NCI-H226 (cell line): ENCODE measurements at places on chromosomes 1 and 21.

GRCh38 chr1:147585640-147586383 lies 44.5 kb downstream of the BCL9 start:
- no peak for DNase-seq

DNA sequence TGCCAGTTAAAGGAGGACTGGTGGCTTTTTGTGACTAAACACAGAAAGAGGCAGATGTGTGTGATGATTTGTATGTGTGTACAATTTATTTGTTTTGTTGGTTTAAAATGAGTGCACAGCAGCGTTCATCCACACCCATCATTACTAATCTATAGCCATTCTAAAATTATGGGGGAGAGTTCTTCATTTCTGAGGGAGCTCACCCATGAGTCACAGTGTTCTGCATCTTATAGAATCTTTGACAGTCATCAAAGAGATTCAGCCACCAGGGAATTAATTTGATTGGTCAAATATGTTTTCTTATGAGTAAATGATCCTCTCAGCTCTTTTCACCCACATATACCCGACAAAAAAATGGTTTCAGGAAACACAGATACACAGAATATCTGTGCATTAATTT lies 147.9 kb downstream of the GREM2 start:
- no peak for DNase-seq

DNA sequence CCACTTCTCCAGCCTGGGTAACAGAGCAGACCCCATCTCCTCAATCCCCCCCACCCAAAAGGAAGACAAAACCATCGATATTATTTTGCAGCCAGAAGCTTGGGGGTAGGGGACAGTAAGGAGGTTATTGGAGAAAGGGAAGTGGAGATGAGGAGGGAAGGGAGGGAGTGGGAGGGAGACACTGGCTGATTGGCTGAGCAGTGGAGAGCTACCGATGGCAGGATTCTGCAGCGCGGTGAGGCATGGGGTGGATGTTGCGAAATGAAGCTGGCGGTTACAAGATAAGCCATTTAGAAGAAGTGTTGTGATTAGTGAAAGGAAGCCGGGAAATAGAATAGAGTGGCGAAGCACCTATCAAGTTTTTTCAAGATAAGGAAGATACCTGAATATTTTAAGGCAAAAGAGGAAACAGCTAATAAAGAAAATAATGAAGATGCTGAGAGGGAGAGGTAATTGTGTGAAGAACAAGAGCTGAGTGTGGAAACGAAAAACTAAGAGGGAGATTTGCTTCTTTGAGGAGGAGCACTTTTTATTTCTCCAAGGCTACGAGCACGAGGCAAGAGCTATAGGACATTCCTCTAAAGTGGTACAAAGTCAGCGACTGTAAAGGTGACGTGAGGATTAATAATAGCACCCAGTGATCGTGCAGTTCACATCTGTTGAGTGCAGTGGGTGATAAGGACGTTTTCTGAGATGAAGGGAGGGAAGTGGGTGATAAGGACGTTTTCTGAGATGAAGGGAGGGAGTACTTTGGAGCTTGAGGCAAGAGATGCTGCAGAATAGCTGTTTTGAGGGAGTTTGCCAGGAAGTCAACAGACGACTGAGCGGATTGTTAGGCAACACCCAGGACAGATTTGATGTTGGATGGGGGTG lies 103.2 kb upstream of the KIF26B start:
- DNase-seq, result peak; percentile 86

GRCh38 chr1:226648421-226648820 lies 90.7 kb downstream of the ITPKB start:
- no peak for DNase-seq

DNA sequence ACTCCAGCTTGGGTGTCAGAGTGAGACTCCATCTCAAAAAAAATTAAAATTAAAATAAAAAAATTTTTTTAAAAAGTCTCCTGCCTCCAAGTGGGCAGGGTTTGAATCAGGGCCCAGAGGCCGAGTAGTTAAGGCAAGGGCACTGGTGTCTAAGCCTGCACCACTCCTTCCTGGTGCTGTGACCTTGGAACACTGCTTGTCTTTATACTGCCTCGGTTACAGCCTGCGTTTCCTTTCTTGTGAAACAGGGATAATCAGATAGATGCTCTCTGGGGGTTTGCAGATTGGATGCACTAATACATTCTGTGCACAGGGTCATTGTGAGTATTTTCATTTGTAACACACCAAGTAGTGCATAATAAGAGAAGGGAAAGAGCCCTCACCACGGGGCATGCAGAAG lies 58.4 kb upstream of the EFHD2 start:
- DNase-seq, result no peak

GRCh38 chr21:35976481-35976880 lies 83.8 kb downstream of the SETD4 start:
- no peak for DNase-seq

- no peak for DNase-seq
Measured at GRCh38 chr1:11355559-11356475, 82.8 kb downstream of the UBIAD1 start.

- DNase-seq, result no peak
Measured at GRCh38 chr1:11188858-11189451, at the start of gene ANGPTL7. Gene ANGPTL7 (plus strand): TSS chr1:11189355. CDS start chr1:11189580, 225 bp downstream.

DNA sequence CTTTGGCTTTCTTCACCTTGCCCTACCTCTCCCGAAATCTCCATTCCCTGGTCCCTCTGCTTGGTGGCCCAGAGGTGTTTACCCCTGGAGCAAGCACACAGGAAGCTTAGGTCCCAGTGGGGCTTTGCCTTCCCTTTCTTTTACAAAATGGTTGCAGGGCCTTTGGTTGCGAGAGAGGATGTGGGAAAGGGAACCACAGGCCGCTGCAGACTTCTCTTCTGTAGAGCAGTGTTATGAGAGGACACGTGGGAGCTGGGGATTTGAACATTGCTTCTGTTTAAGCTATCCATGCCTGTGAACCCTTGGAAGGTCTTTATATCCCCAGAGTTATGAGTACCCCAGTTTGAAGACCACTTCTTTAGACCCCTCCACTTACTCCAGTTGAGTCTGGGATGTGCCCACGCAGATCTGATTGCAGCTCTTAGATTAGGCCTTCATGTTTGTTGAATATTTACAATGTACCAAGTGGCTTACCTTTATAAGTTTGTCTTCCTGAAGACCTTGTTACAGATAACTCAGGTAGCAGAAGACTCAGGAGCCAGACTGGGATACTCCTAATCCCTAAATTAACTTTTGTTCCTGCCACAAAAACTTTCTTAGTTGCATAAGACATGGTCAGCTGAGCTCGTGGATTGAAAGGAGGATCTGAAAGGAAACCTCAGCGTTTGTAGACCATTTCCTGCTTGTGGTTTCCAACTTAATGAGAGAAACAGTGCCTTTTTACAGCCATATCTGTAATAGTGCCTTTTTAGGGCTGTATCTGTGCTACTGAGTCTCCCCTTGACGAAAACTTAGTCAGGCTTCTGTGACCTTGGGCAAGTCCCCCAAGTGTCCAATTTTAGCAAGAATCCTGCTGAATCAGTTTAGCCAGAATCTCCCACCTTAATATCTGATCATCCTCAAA lies 21.9 kb upstream of the IVNS1ABP start:
- peak; percentile 26 for DNase-seq

- DNase-seq, result peak; percentile 32
Measured at GRCh38 chr1:65958561-65959350, 166.1 kb downstream of the PDE4B start.

DNA sequence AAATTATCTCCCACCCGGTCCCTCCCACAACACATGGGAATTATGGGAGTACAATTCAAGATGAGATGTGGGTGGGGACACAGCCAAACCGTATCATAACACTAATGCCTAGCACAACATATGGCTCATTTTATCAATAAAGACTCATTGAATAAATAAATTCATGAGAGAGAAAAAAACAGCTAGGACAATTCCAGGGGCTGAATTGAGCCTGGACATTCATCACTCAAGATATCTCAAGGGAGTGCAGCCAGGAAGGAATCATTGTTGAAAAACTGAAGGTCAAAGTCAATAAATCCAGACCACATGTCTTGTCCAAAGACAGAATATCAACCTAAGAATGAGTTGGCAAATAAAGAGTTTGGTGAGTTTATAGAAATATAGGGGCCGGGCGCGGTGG lies 644.1 kb downstream of the PLPP3 start:
- DNase-seq, result no peak

DNA sequence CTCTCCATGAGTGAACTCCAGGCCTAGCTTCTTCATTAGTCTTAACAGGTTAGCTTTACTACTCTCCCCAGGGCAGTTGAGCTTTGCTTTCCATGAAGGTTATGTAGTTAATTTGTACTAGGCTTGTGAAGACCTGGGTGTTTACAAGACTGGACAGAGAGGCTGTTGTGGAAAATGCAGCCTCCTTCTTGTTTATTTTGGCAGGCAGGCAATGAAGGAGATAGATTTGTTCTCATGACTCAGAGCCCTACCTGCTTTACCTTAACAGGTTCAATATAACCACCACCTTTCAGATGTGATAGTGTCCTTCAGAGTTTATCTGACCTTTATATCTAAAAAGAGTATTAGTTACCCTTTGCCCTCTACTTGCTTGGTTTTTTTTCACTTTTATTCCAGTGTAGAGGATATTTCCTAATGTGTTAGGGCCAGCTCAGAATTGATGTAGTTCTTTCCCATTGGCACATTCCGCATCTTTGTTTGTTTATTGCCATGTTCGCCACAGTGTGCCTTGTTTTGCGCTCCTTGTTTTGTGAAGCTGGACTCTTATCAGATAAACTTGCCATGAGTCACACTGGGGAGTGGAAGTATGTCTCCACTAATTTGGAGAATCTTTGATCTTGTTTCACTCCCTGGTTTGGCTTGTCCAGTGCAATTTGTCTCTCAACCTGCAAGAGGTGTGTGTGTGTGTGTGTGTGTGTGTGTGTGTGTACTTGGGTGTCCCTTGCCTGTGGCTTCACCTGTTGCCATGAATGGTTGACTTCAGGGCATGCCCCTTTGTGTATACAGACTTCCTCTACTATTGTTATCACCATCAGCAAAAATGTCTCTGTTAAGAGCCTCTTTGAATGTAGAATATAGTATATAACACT lies 87.4 kb upstream of the MACF1 start:
- peak; percentile 50 for DNase-seq

GRCh38 chr1:17265162-17265561 lies 16.3 kb downstream of the PADI3 start:
- no peak for DNase-seq

DNA sequence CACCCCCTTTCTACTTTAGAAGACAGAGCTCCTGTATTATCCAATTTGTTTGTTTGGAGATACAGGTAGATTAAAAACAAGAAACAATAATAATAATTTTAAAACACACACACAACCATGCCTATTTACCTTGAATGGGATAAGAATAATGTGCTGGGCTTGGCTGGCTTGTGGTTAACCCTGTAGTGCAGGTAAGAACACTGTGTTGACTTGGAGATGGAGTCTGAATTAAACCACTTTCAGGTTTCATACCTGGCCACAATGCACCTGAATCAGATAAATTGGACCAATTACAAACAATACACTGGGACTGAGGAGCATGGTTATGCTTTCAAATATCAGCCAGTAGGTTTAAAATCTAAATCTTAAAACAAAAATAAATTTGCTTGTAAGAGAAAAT lies 60.8 kb downstream of the EYA3 start:
- DNase-seq, result no peak

DNA sequence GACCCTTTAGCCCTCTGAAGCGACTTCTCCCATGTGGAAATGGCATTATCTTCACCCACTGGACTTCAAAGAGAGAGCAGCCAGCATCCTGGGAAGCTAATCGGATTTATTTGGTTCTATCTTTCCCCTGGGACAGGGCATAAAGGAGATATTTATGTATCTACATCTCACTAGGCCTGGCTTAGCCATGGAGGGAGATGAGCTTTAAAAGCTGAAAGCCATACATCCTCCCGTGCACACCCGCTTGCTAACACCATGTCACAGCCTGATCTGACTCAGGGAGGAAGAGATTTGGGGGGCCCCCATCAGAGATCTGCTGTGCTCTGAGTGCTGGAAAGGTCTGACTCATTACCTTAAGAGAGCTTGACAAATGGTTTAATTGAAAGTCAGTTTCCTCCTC lies 155.9 kb downstream of the PLXNA2 start:
- no peak for DNase-seq

- DNase-seq, result no peak
Measured at GRCh38 chr1:156460525-156460924, 40.0 kb downstream of the MEF2D start.

DNA sequence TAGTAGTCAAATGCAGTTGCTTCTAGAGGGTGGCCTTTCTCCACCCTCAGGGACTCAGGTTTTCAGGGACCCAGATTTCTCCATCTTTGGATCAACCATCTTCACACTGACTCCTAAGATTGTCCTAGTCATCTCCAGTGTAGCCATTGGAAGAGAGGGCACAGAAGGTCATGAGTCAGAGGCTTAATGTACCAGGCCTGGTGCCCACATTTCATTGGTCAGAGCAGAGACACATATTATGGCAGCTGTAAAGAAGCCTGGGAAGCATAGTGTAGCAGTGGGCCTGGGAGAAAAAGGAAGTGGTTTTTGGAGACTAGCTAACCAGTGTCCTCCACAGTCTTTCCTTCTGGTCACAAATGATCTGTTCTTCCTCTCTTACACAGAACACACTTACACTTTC lies 122.5 kb downstream of the GIPC2 start:
- no peak for DNase-seq

DNA sequence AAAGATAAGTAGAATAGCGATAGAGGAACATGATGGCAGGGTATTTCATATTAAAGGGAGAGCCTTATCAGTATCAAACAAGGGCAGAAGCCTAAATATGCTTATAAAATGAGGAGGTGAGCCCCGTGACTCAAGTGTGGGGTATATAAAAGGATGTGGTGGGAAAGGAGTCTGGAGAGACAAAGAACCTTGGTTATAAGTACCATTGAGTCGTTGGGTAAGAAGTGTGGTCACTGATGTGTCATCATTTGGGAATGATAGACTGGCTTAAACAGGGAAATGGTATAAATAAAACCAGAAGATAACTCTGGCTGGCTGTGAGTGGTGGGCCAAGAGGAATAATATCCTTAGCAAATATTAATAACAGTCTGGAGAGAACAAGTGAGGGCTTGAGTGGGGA lies 10.9 kb upstream of the CD5L start:
- no peak for DNase-seq

DNA sequence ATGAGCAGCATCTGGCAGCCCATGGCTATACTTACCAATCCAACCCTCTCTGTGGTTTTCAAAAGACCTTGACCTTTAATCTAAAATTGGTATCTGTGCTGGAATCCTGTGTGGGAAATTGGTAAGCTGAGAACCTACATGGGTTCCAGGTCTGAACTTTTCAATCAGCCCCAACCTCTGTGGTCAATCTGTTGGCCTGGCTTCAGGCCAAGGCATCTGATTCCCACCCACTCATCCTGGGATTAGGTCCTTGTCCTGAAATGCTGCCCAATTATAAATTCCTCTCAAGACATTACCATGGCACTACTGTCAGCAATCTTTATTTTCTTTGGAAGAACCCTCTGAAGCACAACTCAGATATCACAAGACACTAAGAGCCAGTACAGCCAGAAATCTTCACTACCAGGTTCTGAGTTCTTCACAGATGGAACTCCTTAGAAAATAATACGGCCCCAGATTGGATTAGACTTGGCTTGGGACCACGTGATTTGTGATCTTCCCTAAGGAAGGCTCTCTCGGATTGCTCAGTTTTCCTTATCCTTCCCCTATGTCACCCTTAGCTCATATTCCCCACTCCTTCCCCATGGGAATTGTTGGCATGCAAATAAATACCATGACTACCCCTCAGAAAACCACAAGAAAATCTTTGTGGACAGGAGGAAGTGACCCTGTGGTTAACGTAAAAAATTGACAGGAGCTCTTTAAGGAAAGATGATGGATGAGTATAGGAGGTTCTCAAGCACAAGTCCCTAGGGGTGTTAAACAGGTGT lies 207.9 kb upstream of the ST6GALNAC5 start:
- no peak for DNase-seq

GRCh38 chr1:29416267-29417146 lies 180.2 kb downstream of the PTPRU start:
- no peak for DNase-seq
